Epithelial cell of umbilical artery (primary cell): ENCODE measurements at places on chromosomes 13 and 19. TPM values are rescaled to one million over a fixed set of nuclear protein-coding genes. Genes with fewer than 3 reads are reported as not detected.

LILRB5 gene
- not detected in 2 replicates for total RNA-seq

ADGRE1 gene
- not detected in 2 replicates for total RNA-seq

LHB gene
- not detected in 2 replicates for total RNA-seq

TGFBR3L gene
- 2.3 TPM in 1 of 2 replicates, not detected in the other for total RNA-seq

VMAC gene
- total RNA-seq, result 4.5 and 7.6 TPM in 2 replicates
